Fibroblast of skin of right biceps (primary cell): ENCODE measurements at places on chromosomes 2 and 18.
A peak's percentile ranks its signal among the peaks of the same experiment; 100 is the strongest.

DNA sequence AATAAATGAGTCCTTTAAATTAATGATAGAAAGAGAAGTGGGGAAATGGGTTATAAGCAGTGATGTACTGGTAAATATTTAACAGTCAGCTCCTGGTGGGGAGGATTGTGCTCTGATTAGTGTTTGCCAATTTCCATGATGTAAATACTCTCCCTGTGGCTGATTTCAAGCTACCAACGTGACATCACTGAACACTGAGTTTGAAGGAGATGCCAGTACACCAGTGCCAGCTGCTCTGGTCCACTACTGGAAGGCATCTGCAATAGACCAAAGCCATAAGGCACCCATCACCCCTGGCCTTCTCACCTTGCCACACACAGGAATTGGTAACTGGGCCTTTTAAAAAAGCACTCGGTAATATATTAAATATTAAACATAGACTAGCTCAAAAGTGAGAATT is 77.7 kb downstream of the TGOLN2 start:
- DNase-seq: no peak

- peak; percentile 0 for DNase-seq
These were observed 210.5 kb downstream of the ERBB4 start for GRCh38 chr2:212328136-212328535.

DNA sequence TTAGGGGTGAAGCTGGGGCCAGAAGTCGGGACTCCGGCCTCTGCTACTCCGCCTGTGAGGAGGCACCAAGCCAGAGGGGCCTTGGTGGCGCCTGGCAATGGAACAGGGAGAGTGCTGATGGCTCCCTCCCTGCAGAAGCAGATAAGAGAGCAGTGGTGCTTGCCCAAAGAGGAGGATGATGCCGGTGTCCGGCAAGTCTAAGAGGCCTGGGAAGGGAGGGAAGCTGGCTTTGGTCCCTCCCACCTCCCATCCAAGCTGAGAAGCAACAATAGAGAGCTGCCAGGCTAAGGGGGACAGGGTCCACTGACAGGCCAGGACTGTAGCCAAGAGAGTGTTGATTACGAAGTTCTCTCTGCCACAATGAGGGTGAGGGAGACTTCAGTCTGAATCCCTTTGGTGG is 479.5 kb downstream of the TNS1 start:
- no peak for DNase-seq

GRCh38 chr2:223870840-223871611 is 33.6 kb upstream of the AP1S3 start:
- DNase-seq: peak; percentile 36

DNA sequence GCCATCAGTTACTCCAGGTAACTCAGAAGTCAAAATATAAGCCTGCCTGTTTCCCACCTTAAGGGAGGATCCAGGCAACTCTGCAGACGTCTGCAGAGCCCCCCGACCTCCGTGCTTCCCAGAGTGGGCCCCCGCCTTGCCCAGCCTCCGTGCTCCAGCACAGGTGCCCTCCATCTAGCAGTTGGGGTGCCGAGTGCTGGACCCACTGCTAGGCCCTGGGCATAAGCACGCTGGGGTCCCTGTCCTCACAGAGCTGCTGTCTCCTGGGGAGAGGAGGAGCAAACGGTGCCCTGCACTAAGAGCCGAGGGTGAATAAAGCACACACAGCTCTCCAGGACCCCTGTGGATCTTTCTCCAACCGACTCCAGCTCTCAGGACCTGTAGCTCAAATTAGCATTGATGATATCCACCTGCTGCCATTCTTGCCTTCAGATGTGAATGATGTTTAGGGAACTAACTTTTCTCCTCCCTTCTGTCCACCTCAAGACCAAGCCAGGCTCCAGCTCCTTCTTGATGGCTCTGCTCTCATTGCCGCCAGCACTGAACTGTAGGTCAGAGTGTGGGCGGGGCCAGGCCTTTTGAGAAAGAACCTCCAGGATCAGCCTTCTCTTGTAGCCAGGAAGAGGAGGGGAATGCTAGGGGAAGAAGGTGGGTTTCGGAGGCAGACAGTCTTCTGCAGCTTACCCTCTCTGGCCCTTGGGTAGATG is 121.2 kb downstream of the SMAD7 start:
- no peak for DNase-seq

- DNase-seq: no peak
These were observed 247.6 kb downstream of the CDCA7 start for GRCh38 chr2:173602153-173602795.

DNA sequence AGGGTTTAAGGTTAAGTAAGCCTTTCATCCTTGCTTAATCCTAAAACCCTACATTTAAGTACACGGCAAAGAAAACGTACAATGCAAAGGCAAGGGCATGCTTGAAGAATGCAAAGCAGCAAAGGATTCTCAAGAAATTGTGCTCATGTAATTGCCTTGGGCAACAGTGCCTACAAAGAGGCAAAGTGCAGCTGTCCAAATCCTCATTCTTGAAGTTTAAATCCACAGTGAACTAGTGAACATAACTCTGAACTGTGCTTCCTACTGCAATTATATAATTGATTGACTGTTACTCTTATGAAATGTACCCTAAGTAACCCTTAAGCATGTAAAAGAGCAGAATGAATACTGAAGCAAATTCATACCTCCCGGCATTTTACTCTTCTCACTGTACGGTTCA is 85.4 kb downstream of the MAP3K20 start:
- no peak for DNase-seq

DNA sequence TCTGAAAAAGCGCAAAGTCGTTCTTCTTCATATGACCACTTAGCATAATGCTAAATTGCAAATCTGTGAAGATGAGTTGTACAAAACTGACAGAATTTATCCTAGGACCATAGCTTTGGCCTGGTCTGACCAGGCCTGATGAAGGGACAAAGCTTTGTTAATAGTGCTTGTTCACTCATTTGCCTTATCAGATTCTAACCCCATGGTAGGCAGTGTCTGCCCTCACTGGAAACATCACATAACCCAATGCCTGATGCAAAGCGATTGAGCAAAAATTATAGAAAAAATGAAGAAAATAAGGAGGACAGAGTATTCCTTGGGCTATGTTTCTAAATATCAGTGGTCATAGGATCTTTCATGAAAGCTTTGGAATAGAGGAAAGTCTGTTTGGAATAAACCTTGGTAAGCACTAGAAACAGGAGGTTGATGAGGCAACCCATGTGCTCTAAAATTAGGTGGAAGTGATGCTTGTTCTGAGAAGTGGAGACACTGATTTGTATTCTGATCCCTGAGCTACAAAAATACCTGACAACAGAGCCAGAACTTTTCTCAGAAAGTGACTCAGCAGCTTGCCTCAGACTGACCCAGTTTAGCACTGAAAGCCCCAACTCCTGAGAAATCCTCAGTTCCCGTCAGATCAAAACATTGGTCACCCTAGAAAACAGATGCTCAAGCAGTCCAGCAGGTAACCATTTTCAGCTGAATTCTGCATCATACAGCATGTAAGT is 131.4 kb upstream of the MAPRE2 start:
- peak; percentile 35 for DNase-seq

- DNase-seq: no peak
These were observed 18.5 kb downstream of the GKN1 start for GRCh38 chr2:68992933-68993332.

GRCh38 chr2:38386821-38387220 is 9.7 kb upstream of the ATL2 start:
- no peak for DNase-seq

DNA sequence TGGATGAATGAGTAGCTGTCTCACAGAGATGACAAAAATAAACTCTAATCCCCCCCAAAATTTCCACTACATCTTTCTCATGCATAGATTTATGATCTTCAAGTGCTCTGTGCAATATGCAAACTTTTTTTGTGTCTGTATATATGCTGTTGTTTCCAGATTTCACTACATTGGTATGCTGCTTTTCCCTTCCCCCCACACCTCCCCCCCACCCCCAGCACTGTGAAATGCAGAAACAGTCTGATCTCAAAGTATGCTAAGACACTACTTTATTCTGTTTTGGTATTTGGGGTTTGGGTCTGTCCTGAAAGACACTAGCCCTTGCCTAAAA is 524 bp upstream of the KLHL14 start:
- DNase-seq: no peak

GRCh38 chr18:70261141-70261788 is 27.6 kb upstream of the SOCS6 start:
- no peak for DNase-seq

- DNase-seq: no peak
These were observed 31.5 kb downstream of the MRPL33 start for GRCh38 chr2:27803046-27803445.

- no peak for DNase-seq
These were observed 316.8 kb downstream of the PIK3C3 start for GRCh38 chr18:42271647-42272414.

GRCh38 chr18:32469190-32469651 is 1.5 kb downstream of the GAREM1 start:
- peak; percentile 17 for DNase-seq

GRCh38 chr18:39594206-39594605 is 2028.6 kb upstream of the CELF4 start:
- no peak for DNase-seq

DNA sequence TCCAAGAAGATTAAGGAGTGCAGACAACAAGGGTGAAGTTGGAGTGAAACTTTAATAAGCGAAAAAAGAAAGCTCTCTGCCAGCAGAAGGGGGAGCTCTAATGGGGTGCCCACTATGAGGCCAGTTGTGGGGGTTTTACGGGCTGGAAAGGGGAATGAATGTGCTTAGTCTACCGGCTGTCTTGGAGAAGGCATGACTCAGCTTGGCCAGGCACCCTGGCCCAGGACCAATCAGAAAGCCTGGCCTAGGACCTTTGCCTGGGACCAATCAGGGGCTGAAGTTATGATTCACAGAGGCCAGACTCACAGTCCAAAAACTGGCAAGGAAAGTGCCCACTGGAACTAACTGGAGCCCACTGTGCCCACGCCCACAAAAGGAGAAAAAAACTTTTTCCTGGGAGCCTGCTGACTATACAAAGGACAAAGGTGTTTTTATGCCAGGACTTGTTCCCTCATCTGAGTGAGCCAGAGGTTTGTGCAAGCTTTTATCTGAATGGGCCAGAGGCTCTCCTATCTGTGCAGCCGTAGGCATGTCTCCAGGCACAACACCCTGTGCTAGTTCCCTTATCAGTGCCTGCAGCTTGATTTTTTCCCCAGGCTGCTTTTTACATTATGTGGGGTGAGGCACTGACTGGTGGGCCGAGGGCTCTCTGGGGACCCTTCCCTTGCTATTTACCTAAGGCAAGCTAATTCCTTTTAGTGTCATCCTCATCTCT is 18.6 kb downstream of the CMPK2 start:
- DNase-seq: no peak

GRCh38 chr2:88656690-88657089 is 29.4 kb upstream of the EIF2AK3 start:
- peak; percentile 38 for DNase-seq

DNA sequence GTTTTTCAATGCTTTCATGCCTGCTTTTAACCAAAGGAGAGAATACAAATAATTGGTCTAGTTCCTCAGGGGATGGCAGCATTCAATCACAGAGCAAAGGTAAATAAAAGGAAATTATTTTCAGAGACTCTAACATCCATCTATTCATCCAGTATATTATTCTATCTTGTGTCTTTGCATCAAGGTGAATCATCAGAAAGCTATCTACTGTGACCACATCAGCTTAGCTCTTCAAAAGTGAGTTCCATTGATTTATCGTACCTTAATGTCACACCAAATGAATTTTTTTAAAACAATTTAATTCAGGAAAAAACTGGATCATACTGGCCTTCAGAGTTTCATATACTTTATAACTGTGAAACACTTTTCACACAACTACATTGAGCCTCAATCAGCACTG is 66.1 kb downstream of the CHN1 start:
- DNase-seq: peak; percentile 84

- DNase-seq: no peak
These were observed 83.4 kb upstream of the CYP20A1 start for GRCh38 chr2:203155406-203155805.

- peak; percentile 44 for DNase-seq
These were observed 118.1 kb upstream of the CXCR4 start for GRCh38 chr2:136236019-136236418.

GRCh38 chr2:234686088-234686890 is 189.4 kb upstream of the ARL4C start:
- peak; percentile 67 for DNase-seq

GRCh38 chr2:221596192-221596591 is 24.1 kb upstream of the EPHA4 start:
- DNase-seq: peak; percentile 75

GRCh38 chr2:128791120-128791984 is 472.7 kb upstream of the HS6ST1 start:
- no peak for DNase-seq

- DNase-seq: no peak
These were observed 28.0 kb downstream of the RNF144A start for GRCh38 chr2:6945087-6945813.

DNA sequence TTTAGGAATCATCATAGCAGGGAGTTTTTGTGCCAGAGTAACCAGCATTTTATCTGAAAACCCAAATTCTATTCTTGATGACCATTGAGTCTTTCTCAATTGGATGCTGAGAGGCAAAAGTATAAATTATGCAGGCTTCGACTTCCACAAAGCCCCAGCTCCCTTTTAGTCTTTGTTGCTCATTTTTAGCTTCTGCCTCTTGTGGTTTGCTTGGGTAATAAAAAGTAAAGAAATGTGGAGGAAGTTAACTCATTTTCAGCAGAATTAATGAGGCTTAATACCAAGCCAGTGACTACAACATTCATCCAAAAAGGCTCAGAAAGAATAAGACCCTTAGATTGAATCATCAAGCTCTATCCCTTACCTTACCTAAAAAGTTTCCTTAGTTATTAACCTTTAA is 18.6 kb downstream of the ERMN start:
- peak; percentile 70 for DNase-seq

- no peak for DNase-seq
These were observed 14.4 kb downstream of the FBXO41 start for GRCh38 chr2:73269686-73270465.

- DNase-seq: no peak
These were observed 59.0 kb downstream of the SEPTIN10 start for GRCh38 chr2:109554758-109555157.

GRCh38 chr2:64899081-64899865 is 89.9 kb upstream of the SLC1A4 start:
- no peak for DNase-seq

DNA sequence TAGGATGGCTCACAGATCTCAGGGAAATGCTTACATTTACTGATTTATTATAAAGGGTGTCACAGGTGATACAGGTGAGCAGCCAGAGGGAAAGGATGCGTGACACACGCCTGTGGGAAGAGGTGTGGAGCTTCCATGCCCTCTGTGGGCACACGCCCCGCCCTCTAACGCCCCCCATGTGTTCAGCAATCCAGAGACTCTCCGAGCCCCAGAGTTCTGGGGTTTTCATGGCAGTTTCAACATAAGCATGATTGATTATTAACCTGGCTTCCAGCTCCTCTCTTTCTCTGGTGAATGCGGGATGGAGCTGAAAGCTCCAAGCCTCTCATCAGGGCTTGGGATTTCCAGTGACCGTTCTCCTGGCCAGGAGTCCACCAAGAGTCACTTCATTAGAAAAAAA is 34.3 kb upstream of the ODC1 start:
- DNase-seq: no peak

DNA sequence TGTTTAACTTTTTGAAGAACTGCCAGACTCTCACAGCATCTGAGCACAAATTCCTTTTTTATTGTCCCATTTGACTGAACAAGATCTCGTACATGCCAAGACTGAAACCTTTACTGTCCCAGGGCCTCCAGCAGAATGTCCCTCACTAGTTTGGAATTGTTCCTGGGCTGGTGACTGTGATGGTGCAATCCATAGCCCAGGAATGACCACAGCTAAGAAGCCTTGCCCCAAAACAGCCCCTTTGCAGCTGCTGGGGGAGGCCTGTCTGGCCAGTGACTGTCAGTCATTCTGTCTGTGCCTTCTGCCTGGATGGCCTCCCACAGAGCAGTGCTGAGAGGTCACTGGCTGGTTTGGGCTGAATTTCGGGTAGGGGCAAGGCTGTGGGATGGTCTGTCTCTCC is 184.5 kb upstream of the MSH6 start:
- DNase-seq: peak; percentile 5
